Left forelimb (tissue), 1 donor: ENCODE measurements at places on chromosomes 12 and 14.

GRCh38 chr12:80504389-80505163 lies 60.5 kb downstream of the PTPRQ start:
- no peak for DNase-seq

DNA sequence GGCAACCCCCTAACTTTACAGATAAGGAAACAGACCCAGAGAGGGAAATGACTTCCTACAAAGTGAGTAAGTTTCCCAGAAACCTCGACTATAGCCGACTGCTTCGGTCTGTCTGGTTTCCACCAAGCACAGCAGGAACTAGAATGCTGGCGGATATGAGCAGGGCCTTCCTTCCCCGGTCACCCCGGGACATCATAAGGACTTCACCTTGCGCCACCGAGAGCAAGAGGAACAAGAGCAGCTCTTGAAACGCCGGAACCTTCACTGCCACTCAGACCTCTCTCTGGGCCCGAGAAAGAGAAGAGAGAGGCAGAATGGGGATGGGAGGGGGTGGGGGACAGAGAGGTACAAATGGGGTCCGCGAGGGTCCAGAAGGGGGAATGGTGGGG lies 29.4 kb upstream of the GPR68 start:
- no peak for DNase-seq

DNA sequence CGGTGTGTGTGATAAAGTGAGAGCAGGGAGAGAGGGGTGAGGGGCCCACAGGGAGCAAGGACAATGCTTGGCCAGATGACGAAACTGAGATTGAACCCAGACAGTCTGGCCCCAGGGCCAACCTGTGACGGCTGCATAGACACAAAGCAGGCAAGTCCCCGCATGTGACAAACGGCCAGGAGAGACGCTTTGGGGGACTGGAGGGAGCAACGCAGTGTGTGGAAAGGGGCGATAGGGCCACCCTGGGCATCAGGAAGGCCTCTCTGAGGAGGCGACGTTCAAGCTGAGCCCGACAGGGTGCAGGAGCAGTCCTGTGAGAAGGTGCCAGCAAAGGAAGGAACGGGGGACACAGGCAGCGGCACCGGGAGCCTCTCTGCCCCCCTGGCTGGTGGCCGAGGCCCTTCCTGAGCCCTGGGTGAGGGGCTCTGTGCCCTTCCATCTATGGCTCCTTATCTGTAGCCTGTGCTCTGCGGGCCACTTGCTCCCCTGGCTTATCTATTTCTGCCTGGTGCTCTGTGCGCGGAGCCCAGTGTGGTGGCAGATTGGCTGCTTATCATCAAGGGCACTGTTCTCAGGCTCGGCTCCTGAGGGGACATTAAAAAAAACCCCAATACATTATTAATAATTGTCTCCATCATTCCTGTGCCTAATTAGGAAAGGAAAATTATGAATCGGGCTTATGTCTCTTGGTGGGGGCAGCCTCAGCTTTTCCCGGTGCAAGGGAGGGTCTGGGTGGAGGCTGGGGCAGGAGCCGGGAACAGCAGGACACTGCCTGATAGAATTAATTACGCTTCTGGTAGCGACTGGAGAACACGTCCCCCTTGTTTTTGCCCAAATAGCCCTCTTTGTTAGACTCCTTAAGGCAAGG lies 39.8 kb downstream of the PRIMA1 start:
- no peak for DNase-seq

- DNase-seq: no peak
These were observed 11.1 kb upstream of the NINJ2 start for GRCh38 chr12:674272-674781.

DNA sequence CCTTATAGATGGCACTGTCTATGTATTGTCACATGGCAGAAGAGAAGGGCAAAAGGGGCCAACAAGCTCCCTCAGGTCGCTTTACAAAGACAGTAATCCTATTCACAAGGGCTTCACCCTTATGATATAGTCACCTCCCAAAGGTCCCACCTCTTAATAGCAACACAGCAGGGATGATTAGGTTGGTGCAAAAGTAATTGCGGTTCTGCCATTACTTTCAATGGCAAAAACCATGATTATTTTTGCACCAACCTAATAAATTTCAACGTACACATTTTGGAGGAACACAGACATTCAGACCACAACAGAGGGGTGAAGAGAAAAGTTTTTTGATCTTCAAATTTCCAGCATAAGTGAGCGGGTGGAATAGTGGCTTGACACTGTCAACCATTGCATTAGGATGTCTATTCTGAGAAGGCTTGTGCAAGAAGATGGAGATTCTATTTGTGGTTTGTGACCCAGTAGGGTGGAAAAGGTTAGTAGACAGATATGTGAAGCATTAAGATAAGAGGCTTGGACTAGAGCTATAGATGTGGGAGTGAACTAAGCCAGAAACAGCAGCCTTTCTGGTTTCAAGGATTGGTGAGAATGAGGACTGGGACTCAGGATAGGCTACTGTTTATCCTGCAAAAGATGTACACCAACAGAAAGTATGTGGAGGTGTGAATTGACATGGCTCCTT lies 75.5 kb upstream of the CPSF6 start:
- DNase-seq: no peak

DNA sequence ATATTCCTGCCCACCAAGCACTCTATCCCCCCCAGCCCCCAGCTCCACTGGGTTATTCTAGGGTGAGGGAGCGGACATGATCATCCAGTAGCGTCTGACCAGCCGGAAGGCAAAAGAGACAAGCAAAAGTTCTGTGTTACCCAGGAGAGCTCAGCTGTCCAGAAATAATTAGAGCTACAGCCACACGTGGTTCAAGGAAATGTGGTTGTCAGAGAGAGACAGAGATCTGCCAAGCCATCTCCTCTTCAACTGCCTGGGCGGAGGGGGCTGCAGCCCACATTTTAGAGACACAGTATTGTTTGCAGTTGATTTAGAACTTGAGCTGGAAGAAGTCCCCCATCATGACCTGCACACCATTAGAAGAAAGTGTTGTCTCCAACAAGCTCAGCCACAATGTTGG lies 30.4 kb downstream of the DAO start:
- no peak for DNase-seq

- DNase-seq: no peak
These were observed 188.3 kb upstream of the MYL2 start for GRCh38 chr12:111108726-111109125.

DNA sequence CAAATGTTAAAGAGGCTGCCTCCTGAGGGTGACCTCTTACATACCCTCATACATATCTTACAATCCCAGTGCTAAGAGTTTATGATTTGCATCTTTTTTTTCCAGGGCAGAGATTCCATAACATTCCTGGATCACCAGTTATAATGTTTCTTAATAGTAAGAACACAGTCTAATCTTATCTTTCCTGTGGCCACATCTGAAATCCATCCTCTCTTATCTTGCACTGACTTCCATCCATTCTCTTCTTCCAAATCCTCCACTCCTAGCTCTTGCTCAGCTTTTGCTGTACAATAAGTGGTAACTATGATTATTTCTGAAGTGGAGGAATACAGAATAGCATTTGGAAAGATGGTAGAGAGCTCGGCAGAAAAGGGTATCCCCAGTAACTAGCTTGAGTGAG lies 6.3 kb downstream of the CALCOCO1 start:
- no peak for DNase-seq

DNA sequence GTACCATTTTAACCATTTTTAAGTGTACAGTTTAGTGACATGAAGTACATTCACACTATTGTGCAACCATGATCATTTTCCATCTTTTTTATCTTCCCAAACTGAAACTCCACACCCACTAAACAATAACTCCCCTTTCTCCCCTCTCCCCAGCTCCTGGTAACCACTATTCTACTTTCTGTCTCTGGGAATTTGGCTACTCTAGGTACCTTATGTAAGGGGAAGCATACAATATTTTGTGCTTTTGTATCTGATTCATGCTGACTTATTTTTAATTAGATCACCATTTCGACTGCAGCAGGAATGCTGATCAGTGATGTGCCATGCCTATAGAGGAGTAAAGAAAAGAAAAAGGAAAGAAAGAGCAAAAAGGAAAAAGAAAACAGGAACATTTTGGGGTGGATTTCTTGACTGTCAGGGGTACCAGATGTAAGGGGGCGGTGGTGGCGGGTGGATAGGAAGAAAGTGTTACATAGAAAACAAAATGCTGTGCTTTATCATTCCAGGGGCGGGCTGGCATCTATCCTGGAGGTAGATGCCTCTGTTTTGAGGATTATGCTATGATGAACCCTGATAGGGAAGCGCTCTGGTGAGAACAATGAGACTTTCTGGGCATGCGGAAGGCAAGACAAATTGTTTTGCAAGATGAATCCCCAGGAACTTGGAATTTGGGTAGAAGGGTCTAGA lies 45.2 kb upstream of the CTDSP2 start:
- DNase-seq: no peak

- DNase-seq: no peak
These were observed 120.2 kb upstream of the RFLNA start for GRCh38 chr12:124174451-124175348.

DNA sequence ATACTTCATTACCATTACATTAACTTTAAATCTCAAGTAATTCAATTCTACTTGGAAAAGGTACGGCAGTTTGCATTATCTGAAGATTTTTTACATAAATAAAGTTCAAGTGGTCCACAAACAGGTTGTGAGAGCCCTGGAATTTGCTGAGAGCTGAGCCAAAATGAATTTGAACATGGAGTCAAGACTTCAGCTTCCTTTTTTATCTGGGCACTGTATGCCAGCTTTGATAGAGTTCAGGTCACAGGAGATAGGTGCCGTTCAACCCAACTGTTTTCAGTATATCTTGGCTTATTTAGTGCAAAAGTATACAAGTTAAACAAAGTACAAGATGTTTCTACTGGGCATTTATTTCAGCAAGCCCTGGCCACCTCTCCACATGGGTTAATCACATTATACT lies 28.8 kb downstream of the HNRNPC start:
- DNase-seq: no peak

GRCh38 chr14:103398427-103399195 lies 13.4 kb downstream of the MARK3 start:
- DNase-seq: no peak

GRCh38 chr14:106564058-106564643 lies 1037.8 kb downstream of the TMEM121 start:
- no peak for DNase-seq

DNA sequence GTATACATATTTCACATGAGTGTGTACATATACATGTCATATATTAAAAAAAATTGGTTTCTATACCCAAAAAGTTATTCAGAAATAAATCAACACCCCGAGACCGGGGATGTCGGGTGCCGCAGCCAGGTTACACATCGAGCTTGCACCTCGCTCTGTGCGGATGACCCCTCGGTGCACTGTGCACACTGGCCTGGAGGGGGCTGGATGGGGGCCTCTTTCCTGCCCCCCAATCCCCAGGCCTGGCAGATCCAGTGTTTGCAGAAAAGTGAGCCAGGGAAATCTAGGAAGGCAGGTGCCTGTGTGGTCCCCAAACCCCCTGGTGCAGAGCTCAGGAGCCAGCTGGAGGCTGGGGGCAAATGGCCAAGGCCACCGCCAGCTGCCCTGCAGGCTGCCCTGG lies 27.1 kb upstream of the GPR68 start:
- no peak for DNase-seq

- DNase-seq: no peak
These were observed 5.7 kb downstream of the SVOP start for GRCh38 chr12:109014984-109015765.

GRCh38 chr12:89041078-89041477 lies 311.2 kb downstream of the DUSP6 start:
- DNase-seq: no peak

- no peak for DNase-seq
These were observed 343.1 kb downstream of the FSCB start for GRCh38 chr14:44163946-44164345.

GRCh38 chr14:104659764-104660523 lies 29.5 kb upstream of the INF2 start:
- DNase-seq: no peak

DNA sequence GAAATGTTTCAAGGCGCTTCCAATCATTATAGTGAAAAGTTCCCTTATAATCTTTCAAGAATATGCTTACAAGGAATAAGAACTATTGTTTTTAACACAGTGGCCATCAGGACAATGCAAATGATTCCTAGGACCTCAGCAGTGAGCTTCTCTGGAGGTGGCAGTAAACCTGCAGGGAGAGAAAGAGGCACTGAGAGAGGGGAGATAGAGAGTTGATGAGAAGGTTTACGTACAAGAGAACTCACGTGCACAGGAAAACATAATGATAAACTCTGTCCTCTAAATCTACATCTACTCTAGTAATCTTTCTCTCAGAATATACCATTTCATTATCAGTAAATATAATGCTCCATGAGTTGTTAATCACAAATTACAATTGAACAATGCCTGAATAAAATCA lies 715 bp downstream of the KLRC4 start:
- no peak for DNase-seq

DNA sequence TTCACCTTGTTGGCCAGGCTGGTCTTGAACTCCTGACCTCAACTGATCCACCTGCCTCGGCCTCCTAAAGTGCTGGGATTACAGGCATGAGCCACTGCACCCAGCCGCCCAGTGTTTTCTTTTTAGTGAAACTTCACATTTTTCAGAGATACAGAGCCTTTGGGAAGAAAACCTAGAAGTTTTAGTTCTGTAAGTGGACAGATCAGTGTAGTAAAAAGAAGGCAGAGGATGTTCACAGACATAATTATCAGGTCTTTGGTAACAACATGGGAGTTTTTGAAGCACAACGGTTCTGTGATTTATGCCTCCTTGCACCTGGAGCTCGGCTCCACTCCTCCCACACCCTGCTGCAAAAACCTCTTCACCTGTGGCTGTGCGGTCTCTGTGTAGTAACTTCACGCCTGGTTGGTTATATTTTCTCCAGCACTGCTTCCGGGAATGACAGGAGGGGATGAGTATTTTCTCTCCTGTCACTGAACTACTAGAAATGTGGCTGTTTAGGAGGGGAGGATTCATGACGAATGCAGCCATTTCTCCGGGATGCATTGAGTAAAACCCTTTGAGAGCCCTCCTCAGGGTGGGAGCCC lies 67.0 kb downstream of the ARF6 start:
- DNase-seq: no peak

GRCh38 chr12:13071305-13072280 lies 27.4 kb downstream of the FAM234B start:
- no peak for DNase-seq

DNA sequence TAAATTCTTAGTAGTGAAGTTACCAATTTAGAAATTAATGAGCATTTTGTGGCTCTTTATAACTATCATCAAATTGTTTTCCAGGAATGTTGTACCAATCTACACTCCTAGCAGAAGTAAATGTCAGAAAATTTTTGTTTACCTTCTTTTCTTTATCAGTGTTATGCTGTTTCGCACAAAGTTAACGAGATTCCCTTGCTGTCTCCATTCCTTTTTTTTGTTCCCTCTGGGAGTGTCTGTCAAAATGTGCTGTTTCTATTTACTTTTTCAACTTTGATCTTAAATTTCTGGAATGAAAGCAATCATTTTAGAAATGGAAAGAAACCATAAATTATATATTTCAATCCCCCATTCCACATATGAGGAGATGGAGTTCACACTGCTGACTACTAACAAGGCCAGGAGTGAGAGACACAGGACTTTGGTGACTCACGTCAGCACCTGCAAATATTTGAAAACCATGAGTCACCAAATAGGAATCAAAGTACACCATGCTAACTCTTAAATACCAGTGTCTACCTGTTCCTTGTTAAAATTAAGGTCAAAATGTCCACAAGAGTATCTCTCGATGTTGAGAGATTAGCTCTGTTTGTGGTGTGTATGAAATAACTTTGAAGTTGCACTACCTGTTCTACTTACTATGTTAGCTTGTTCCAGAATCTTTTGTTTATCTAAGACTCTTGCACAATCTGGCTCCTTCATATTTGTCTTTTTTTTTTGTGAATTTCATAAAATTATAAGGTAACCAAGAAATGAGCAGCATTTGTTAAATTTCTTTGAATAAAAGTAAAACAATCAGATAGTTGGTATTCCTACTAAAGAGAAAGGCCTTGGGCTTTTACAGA lies 106.0 kb downstream of the RMST start:
- no peak for DNase-seq

GRCh38 chr12:110821917-110822316 lies 24.9 kb upstream of the CCDC63 start:
- no peak for DNase-seq
